Stimulated activated CD4-positive, alpha-beta T cell treated with anti-CD3 and anti-CD28 coated beads, Interleukin-2, amount 100 ng/mL, for 48 hours (primary cell): ENCODE measurements at places on chromosomes 2 and 18.

DNA sequence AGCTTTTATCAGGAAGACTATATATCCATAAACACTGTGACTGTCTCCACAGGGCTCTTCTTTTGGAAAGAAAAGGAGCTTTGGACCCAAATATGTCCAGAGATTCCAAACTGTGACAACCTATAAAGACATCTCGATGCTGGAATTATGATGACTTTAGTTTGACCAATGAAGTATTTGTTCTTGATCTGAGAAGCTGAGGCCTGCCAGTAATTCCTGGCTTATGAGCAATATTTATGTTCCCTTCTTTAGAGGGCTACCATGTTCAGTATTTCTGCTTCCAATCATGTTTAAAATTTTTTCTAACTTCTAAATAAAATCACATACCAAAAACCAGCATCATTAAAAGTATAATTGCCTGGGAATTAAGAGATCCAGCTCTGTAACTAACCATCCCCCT, 41.1 kb downstream of the FEZ2 start:
- no peak for DNase-seq

DNA sequence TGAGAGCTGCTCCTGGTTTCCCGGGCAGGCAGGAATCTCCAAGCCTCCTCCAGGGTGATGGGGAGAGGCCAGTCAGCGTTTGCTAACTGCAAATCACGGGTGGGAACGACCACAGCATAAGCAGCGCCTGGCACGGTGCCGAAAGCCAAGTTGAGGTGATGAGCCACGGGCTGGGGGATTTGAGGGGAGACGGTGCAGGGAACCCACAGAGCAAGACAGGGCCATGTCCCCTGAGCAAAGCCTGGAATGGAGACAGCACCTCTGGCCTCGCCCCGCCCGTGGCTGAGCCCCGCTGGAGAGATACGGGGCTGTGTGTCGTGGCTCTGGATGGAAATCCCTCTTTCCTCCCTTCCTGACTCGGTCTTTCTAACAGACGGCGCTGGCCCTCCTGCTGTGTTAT, 31.5 kb upstream of the TMEM18 start:
- no peak for DNase-seq

GRCh38 chr18:13835202-13835601, 11.3 kb downstream of the MC5R start:
- DNase-seq, result no peak

DNA sequence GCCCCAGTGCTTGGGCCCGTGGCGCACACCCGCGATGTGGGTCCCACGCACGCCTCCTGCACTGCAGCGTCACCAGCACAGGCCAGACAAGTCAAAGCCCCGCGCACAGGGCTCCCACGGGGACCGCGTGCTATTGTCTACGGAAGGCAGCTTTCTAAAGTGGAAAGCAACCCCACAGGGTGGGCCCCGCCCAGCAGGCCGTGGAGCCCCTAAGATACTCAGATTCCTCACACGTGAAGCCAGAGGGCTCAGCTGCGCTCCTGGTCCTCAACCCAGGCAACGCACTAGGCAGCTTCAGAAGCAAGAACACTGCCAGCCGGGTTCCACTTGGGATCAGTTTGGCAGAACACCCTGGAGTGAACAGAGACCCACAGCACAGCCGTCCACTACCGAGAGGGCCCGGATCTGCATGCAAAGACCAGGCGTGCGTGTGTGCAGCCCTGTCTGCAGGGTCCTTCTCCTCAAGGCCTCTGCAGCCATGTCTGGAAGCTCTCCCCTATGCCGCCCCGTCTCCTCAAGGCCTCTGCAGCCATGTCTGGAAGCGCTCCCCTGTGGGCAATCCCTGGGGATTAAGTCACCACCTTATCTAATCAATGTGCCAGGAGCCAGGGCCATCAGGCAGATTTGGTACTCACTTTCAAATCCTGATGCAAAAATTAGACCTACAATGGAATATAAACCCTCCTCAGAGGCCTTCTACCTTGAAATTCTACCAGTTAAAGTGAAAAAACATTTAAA, 231.3 kb downstream of the HDAC4 start:
- DNase-seq, result no peak

DNA sequence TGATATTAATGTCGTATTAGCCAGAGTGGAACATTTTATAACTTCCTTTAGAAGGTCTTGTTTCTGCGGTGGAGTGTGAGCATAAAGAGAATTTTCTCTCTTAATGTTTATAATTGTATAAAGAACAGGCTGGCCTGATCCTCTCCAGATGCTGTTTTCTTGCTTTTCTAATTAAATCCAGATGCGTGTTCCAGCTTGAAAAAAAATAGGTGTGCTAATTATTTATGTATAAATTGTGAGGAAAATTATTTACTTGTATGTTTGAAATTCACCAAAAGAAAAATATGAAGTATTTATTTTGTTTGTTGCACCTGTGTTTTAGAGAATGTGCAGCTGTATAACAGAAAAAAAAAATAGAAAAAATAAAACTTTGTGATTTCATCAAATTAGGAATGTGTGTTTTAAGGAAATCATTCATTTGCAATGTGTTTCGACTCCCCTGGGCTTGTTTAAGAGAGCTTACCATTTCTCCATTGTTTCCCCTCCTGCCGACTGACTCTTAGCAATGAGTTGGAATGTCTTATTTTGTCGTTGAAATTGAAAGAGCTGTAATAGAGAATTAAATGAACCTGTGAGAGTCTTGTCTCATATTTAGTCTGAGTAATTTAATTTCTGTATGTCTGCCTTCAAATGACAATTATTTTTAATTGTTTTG, 220.1 kb upstream of the NXPH2 start:
- no peak for DNase-seq

DNA sequence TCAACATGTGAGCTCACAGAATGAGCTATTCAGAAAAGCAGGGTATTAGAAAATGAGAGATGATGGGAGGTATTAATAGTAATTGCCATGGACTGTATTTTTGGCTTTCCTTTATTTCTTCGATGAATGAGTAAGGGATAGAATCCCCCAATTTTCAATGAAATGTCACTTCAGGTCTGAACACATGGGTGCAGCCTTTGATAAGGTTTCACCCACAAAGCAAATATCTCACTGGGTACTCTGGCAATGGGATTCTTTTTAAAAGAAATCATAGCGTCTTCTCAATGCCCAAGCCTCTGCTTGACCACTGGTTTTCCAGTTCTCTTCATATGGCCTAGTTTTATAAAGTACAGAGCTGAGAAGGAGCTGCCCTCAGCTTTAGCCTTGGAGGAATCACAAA, 610.5 kb upstream of the FANCL start:
- DNase-seq, result no peak

DNA sequence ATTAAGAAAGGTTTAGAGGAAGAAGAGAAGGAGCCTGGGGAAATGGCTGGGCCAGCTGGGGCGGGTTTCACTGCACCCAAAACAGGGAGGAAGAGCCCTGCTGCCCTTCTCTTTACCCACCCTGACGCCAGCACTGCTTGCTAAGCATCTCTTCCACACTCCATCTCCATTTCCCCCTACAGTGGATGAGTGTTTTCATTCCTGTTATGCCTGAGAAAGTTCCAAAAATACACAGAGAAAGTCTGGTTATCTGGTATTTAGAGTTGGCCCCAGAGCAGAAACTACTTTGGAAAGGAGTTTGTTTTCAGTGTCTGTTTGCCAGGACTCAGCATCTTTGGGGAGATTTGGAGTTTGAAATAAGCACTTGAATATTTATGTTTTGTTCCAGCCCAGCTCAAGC, 451.0 kb downstream of the SLC4A3 start:
- no peak for DNase-seq

DNA sequence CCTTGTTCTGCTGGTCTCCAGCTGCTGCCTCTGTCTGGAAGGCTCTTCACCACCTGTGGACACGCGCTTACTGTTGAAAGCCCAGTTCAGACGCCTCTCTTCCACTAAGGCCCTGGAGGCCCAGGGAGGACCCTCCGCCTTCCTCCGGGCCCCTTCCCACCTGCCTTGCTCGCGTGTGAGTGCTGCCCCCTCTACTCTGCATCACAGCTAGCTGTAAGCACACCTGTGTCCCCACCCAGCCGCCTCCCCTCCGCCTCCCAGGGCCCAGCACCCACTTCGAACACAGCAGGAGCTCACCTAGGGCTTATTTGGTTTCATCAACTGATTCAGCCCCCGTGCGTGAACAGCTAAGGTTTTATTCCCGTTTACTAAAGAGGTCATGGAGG, 49.7 kb downstream of the KCNF1 start:
- no peak for DNase-seq

DNA sequence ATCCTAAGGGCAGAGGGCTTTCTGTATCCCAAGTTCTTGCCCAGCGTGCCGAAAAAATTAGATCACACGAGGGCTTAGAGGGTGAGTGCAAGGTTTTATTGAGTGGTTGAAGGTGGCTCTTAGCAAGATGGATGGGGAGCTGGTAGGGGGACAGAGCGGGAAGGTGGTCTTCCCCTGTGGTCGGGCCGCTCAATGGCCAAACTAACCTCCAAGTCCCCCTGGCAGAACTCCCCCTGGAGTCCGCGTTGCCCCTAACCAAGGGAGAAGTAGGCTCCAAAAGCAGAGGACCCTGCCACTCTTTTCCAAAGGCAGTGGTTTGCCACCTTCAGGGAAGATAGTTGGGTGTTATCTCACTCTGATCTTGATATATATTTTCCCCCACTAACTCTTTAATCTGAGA, 63.4 kb downstream of the LYPD1 start:
- DNase-seq, result no peak

- no peak for DNase-seq
These were observed 31.9 kb downstream of the NRP2 start for GRCh38 chr2:205714058-205714776.

- no peak for DNase-seq
These were observed 2.2 kb upstream of the TMBIM1 start for GRCh38 chr2:218294430-218295022.

DNA sequence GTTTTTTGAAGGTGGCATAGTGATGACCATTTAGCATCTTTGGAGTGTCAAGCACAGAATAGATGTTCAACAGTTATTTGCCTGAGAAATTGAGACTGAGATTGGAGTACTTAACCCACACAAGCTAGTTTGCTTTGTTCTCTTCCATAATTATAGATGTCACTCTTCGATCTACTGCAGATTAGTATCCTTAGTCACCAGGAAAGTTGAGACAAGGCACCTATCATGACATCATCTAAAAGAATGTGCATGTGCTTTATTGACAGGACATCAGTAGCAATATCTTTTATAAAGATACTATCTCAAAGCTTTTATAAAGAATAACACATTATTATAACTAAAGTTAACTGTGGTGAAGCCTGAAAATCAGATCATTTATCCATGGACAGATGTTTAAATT, 6.4 kb downstream of the VRK2 start:
- no peak for DNase-seq

DNA sequence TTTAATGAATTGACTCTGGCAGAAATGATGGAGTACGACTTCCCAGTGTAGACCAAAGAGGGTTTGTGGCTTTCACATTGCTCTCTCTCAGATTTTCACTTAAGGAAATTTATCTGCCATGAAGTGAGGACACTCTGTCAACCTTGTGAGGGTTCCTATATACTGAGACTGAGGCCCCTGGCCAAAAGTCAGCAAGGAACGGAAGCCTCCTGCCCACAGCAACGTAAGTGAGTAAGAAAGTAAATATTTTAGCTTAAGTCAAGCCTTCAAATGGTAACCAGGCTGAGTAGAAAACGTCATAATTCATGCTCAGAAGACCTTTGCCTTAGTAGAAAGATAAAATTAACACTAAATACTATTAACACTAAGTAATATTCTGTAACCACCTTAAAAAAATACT, 1080.5 kb upstream of the ACVR2A start:
- DNase-seq, result no peak

DNA sequence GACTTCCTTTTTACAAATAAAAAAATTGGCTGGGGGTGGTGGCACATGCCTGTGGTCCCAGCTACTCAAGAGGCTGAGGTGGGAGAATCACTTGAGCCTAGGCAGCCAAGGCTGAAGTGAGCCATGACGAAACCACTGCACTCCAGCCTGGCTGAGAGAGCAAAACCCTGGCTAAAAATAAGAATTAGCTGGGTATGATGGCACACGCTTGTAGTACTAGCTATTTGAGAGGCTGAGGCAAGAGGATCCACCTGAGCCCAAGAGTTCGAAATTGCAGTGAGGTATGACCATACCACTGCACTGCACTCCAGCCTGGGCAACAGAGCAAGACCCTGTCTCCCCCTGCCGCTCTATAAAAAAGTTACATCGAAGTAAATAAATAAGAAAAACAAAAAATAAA, 33.7 kb downstream of the GFPT1 start:
- no peak for DNase-seq

DNA sequence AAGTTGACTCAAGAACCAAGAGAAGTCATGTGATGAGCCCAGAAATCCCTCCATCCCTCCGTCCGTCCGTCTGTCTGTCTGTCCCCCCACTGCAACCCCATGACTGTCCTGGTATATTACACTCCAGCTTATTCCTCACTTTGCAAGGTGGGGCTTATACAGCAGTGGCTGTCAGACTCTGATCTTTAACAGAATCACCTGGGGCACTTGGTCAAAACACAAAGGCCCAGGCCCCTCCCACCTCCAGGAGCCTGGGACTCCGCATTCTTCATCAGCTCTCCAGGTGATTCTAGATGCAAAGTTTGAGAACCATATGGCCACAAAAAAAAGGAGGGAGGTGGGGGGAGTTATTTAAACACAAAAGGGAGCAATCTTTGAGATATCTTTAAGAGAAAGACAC, 61.4 kb downstream of the MYO5B start:
- no peak for DNase-seq

DNA sequence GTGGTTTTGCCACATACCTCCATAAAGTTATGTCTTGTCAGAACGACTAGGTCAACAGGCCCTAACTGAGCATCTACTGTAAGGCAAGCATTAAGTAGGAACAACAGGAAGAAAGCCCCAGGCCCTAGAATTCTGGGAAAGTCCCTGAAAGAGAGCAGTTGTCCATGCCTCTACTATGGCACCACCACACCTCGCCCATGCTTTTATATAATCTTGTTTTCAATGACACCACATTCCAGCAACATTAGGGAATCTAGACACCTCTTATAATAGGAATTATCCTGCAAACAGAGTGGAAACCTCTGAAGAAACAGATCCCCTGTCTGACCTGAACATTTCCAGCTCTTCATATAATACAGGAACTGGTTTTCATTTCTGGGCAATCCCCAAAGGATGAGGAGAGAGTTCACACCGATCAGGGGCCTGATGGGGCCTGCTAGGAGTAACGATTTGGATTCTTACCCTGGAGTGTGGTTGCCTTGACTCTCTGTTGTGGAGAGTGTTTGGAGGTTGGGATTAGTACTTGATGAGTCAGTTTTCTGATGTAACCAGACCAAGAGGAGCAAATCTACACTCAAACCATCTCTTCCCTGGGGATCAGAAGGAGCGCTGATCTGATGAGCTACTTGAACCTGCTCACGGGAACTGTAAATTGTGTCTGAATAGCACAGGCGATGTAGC, 31.9 kb upstream of the CEP68 start:
- no peak for DNase-seq

DNA sequence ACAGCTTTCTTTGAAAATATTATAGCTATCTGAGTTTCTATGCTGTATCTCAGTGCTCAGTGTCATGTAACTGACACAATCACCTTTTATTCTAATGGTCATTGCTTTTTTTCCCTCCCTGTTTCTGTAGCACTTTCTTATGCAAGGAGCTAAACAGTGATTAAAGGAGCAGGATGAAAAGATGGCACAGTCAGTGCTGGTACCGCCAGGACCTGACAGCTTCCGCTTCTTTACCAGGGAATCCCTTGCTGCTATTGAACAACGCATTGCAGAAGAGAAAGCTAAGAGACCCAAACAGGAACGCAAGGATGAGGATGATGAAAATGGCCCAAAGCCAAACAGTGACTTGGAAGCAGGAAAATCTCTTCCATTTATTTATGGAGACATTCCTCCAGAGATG, 56.4 kb downstream of the SCN2A start:
- DNase-seq, result no peak

- DNase-seq, result no peak
These were observed 19.4 kb downstream of the TEX44 start for GRCh38 chr2:231612109-231612455.

GRCh38 chr2:86021396-86022378, 84.0 kb downstream of the POLR1A start:
- DNase-seq, result no peak
